ENCODE measurements at places on chromosomes 11 and 22. TPM values are rescaled to one million over a fixed set of nuclear protein-coding genes. Genes with fewer than 3 reads are reported as not detected.

- no peak for DNase-seq
Observed at GRCh38 chr22:40631925-40632324, 4.6 kb downstream of the MRTFA start.

DNA sequence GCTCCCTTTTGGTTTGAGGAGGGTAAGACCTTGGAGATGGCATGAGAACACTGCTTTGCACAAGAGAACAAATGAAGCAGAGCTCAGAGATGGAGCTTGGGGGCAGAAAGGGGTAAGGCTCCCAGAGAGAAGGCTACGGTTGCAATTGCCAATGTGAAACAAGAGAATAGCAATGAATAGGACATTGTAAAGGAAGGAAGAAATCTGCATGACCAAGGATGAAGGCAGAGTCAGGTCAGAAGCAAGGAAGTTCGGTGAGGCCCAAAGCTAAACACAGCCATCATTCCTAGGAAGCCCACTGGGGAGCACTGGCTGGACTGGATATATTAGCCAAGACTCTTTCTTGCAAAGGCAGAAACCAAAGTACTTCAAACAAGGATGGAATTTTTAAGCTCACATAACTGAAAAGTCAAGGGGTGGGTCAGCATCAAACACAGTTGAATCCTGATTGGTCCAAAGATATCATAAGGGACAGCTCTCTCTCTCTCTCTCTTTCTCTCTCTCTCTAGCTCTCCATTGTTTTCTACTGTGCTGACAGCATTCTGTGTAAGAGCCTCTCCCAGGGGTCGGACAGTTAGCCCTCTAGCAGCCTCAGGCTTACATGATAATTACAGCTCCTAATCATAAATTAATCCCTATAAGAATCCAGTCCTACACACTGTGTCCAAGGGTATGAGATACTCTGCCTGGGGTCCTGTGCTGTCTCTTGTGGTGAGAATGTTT, 484.3 kb downstream of the SOX6 start:
- no peak for DNase-seq

- DNase-seq: no peak
Observed at GRCh38 chr11:2811206-2812091, 74.1 kb downstream of the CDKN1C start.

DNA sequence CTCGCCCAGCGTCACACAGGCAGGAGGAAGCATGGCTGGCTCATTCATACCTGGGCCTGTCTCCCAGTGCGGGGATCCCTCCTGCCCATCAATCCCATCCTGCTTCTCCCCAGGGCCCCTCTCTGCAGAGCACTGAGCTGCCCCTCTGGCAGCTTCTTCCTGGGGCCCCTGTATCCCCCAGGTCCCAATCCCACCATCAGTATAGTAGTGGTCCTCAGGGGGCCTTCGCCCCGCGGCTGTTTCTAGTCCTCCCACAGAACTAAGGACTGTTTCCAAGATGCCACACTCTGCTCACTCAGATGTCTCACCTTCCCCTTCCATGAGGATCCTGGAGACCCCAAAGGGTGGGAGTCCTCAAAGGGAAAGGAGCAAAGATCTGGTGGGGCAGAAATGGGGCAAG, 97.6 kb downstream of the PDE2A start:
- no peak for DNase-seq

DNA sequence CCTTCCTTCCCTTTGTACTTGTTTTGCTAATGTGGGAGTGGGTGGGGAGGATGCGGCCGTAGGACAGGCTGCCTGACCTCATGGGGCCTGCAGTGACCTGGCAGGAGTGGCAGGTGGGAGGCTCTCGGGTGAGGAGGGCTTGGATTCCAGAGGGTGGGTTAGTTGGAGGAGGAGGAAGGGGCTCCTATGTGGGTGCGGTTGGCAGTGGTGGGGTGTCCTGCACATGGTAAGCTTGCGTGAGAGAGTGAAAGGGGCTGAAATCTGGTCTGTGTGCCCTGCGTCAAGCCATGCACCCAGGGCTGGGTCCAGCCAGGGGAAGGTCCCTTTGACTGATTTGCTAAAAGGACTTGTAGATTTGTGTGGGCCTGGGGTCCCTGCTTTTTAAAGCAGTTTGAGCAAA, 90.7 kb upstream of the OR4B1 start:
- DNase-seq: no peak

DNA sequence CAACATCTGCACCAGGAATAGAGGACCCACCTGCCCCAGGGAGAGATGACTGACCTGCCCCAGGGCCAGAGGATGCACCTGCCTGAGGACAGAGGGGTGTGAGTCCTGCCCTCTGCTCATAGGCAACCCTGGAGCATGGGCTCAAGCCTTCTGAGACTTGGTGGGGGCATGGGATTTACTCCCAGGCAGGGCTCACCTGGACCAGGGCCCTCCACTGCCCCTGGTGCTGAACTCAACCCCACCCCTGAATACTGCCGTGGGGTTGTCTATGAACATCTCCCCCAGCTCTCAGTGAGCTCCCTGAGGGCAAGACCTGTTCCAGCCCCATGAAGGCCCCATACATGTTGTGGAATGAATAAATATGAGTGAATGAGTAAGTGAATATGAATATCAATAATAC, 33.8 kb upstream of the MUC5AC start:
- DNase-seq: no peak

- no peak for DNase-seq
Observed at GRCh38 chr11:119634301-119634700, 94.7 kb downstream of the NECTIN1 start.

DNA sequence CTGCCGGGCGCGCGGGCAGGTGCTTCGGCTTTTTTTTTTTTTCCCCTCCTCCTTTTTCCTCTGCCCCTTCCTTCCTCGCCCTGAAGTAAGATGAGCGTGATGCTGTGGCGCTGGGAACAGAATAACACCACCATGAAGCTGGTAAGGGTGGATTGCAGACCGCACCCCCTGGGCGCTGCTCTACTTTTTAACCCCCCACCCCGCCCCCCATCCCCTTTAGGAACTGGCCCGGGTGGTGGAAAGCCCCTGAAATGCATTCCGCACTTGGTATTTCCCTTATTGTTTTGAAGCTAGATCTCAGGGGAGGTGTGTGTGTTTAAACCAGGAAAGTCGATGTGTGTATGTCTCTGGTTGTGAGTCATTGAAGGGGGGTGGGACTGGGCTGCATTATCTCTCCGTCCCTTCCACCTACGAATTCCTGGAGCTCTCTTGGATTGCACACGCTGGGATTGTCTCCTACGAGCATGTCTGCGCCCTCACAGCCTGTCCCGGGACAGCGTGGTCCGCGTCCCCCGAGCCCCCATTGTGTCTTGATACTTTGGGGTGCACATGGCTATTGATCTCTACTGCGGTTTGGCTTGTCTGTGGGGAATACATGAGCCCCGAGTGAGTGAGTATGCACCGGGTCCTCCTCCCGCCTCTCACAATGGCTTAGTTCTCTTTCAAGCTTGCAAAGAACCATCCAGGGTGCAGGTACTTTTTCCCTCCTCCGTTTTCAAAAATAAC, 64.9 kb downstream of the NAV2 start:
- DNase-seq: no peak

DNA sequence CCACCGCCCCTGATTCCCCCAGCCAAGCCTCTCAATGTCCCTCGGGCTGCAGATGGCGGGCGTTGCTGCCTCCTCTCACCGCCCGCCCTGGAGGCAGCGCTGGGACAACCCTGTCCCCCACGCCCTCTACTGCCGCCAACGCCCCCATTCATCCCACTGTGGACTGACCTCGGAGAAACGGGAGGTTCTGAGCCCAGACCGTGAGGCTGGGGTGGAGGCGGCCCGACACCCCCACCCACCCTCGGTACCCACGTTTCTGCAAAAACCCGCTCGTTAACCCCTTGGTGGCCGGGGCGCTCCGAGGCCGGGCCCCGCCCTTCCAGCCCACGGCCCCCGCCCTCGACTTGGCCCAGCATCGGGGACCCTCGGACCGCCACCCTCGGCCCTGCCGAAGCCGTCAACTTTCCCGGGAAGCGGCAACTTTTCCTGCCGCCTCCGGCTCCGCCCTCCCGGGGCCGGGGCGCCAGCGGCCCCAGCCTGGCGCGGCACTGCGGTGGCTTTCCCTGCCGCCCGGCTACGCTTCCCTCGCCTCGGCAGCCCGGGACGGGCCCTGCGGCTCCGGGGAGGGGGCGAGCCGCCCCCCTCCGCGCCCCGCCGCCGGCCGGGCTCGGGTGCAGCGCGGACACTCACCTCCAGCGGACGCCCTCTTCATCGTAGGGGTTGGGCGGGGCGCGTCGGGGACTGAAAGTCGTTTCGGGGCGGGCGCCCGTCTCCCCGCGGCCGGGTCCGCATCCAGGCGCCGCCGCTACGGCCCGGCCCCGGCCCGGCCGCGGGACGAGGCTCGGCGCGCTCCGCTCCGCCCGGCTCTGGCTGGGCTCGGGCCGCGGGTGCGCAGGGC, 458 bp downstream of the RTN4R start:
- DNase-seq: no peak

- peak; percentile 45 for DNase-seq
Observed at GRCh38 chr11:113113801-113114704, 152.8 kb downstream of the NCAM1 start.

- DNase-seq: peak; percentile 25
Observed at GRCh38 chr11:123351375-123351774, 78.7 kb upstream of the GRAMD1B start.

DNA sequence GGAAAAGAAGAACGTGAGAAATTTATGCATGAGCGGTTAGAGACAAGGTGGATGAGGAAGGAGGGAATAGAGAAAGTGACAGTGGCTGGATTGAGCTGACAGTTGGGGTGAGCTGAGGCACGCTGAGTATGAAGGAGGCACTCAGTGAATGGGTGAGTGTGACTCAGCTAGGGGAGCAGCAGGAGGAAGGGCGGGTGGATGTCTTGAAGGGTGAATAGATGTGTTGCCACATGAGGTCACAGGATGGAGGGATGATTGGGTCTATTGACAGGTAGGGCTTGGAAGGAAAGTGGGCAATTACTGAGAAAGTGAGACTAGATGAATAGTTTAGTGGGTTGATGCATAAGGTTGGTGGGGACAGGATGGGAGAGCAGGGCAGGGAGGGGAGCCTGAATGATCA, 8.0 kb downstream of the IFITM10 start:
- DNase-seq: no peak

DNA sequence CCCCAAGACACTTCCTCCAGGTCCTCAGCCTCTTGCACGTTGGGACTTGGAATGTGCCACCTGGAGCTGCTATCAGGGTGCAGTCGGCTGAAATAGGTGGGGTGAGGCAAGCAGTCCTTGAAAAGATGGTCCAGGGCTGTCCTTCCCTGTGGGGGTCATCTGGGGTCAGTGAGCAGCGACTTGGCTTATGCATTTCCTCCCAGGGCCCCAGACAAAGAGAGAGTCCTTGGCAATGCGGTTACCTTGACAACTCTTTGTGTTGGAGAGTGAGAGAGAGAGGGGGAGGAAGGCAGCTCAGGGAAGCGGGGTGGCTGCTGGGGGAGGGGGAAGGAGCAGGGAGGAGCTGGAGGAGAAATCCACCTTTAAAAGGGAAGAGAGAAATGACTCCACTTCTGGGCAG, 93.8 kb downstream of the MIAT start:
- no peak for DNase-seq

DNA sequence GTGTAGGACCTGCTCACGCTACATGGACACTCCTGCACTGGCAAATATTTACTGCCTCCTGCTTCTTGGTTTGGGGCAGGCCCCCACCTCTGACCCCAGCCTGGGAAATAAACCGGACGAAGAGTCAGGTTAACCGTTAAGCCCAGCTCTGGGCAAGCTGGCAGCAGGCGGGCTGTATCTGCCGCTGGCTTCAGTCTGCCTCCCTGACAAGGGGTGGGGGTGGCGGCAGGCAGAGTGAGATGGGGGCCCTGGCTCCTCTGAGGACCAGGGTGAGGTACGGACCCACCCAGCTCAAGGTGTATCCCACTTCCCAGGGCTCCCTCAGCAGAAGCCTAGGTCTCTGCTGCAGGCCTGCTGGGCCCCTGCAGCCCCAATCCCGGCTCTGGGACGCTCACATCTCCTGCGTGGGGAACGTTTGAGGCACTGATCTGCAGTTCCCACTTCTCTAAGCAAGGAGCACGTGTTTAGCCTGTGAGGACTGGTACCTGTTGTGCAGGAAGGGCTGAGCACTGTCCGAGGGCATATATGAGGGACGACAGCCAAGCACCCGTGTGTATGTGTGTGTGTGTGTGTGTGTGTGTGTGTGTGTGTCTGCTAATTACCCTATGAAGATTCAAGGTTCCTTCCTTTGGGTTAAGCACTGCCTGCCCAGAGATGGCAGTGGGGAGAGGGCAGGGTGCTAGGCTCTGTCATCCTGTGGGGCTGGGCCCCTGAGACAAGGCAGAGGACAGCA, 1.1 kb upstream of the LRRC75B start:
- no peak for DNase-seq

GRCh38 chr11:114942207-114942606, 263.9 kb downstream of the NXPE2 start:
- DNase-seq: no peak

DNA sequence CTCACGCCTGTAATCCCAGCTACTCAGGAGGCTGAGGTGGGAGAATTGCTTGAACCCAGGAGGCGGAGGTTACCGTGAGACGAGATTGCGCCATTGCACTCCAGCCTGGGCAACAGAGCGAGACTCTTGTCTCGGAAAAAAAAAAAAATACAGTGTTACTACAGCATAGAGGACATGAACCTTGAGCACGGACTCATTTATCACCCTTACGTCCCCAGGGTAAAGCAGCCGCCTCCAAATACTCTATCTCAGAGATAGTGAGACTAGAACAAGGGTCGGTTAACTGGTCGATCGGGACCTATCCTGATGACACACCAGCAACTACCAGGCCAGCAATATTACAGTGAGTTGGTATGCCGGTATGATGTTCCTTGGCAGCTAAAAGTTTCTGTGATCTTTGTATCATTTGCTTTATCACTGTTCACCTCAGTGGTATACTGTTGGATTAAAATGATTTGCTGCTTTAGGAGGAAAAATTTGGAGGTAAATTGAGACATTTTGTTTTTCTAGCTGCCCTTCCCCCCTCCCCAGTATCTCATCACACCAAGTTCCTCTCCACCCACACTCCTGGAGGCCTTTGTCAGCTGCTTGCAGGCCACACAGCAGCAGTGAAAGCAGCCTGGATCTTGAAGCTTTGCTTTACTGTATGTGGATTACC, 7.0 kb upstream of the SIDT2 start:
- DNase-seq: no peak

- DNase-seq: no peak
Observed at GRCh38 chr22:27630754-27631153, 170.8 kb downstream of the MN1 start.

GRCh38 chr22:35346596-35347220, 34.2 kb upstream of the HMOX1 start:
- no peak for DNase-seq

USP2 gene
- polyA plus RNA-seq: 48.6 TPM

SLC25A45 gene
- 5.7 TPM for polyA plus RNA-seq

BATF2 gene
- 0.96 TPM for polyA plus RNA-seq

CRYBB3 gene
- polyA plus RNA-seq: 0.19 TPM

GLYATL1 gene
- 0.45 TPM for polyA plus RNA-seq

SNX32 gene
- 0.93 TPM for polyA plus RNA-seq

AGBL2 gene
- polyA plus RNA-seq: 0.59 TPM

MYO7A gene
- polyA plus RNA-seq: 4.3 TPM

KDM4D gene
- polyA plus RNA-seq: 1.4 TPM
